WTC11 (cell line): ENCODE measurements at places on chromosomes 4 and X. TPM values are rescaled to one million over a fixed set of nuclear protein-coding genes. Genes with fewer than 3 reads are reported as not detected.
A peak's percentile ranks its signal among the peaks of the same experiment; 100 is the strongest.

ZNF595 gene
- 17.5 to 24.5 TPM (median 19.4 TPM) in 3 replicates for total RNA-seq

MXRA5 gene
- total RNA-seq: 1.8 to 2.8 TPM (median 1.8 TPM) in 3 replicates

MED12 gene
- total RNA-seq: 35.6 to 38.4 TPM (median 37.0 TPM) in 3 replicates

GRCh38 chr4:148143174-148143573, 299.0 kb downstream of the NR3C2 start:
- DNase-seq: no peak
- H3K27ac ChIP-seq: no peak overlapping the region

GRCh38 chr4:184012937-184013336, 107.8 kb downstream of the STOX2 start:
- no peak overlapping the region for H3K4me3 ChIP-seq
- H3K4me1 ChIP-seq: peaks cover 7% of the 10 kb centered on the region
- H3K36me3 ChIP-seq: peaks cover 45% of the 10 kb centered on the region
- no peaks in the 10 kb centered on the region for H3K27me3 ChIP-seq
- H3K27ac ChIP-seq: peak overlapping the region; percentile 58
